Stimulated activated CD8-positive, alpha-beta memory T cell treated with anti-CD3 and anti-CD28 coated beads, Interleukin-7, amount 100 ng/mL, for 48 hours (primary cell): ENCODE measurements at places on chromosomes 7 and 10.
A peak's percentile ranks its signal among the peaks of the same experiment; 100 is the strongest.

GRCh38 chr7:117165656-117166055, 157.2 kb downstream of the WNT2 start:
- no peak for DNase-seq

GRCh38 chr10:48634198-48634983, 29.5 kb upstream of the ARHGAP22 start:
- no peak for DNase-seq

GRCh38 chr10:111392159-111392558, 315.3 kb downstream of the ADRA2A start:
- DNase-seq: no peak

DNA sequence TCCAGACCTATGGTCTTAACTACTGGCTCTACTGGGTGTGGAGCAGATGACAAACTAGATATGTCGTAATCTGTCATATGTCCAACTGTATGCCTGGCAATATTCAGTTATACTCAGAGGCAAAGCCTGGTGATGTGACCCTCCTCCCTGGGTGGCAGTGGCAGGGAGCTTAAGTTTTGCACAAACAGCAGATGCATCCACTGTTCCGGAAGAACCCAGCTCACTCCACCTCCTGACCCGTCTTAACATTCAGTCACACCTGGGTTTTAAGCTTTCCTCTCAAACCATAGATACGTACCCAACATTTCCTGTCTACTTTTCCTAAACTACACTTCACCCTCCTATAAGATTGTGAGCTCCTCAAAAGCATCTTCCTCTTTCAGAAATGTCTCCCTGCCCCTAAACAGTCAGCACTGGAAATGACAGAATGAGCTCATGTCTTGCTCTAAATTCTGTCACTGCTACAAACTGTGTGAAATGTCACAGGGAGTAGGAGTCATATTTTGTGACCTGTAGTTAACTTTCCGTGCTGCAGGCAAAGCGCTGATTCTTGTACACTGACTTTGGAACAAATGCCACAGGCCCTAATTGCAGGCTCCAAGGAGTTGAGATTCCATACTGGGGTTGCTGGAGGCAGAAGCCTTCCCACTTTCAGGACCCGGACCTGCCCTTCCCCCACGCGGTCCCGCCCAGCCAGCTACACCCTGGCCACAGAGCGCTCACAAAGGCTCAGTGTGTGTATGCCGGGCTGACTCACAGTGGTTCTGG, 23.9 kb downstream of the SCD start:
- DNase-seq: peak; percentile 45

- no peak for DNase-seq
Measured at GRCh38 chr7:2069472-2069860, 163.3 kb downstream of the MAD1L1 start.

GRCh38 chr10:65204999-65205398, 1683.8 kb downstream of the REEP3 start:
- no peak for DNase-seq

DNA sequence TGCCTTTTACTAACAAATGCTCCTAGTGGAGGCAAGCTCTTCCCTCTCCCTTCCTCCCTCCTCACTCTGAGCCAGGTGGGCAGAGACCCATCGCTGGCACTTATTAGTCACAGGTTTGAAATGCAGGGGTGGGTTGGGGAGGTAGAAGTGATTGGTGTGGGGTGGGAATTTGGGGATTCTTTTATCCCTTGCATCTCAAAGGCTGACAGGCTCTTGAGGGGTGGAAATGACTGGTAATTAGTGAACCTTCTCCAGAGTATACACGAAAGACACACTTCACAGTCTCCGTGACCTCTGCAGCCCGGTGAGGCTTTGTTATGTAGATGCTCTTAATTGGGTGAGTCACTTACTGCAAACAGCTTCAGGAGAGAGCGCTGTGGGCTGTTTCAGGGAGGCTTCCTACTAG, 13.9 kb upstream of the LRMDA start:
- no peak for DNase-seq

DNA sequence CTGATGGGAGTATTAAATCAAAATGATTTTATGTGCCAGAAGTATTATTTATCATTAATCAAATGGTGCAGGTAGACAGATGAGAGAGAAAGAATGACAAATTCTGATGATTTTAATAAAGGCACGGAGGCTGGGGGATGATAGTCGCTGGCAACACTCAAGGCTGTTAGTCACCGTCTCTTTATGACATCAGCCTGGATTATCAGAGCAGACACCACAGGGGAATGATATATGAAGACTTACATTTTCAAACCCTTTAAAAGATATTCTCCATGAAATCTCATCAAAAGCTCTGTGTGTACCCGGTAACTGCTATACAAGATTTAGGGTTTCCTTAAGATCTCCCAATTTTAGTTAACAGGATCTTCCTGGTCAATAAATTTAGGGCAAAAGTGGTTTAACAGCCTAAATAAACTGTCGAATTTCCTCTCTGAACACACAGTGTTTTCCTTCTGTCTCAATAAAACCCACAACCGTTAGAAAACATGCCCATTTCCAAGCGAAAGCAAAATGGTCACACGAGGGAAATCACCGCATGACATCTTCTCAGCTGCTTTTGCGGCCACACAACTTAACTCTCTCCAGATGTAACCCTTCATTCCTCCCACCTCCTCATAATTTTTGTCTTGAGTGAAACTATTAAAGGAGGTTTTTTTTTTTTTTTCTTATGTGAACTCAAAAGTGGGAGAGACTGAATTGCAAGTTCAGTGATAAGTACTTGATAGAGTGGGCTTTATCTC, 133.2 kb upstream of the FAM171A1 start:
- no peak for DNase-seq

DNA sequence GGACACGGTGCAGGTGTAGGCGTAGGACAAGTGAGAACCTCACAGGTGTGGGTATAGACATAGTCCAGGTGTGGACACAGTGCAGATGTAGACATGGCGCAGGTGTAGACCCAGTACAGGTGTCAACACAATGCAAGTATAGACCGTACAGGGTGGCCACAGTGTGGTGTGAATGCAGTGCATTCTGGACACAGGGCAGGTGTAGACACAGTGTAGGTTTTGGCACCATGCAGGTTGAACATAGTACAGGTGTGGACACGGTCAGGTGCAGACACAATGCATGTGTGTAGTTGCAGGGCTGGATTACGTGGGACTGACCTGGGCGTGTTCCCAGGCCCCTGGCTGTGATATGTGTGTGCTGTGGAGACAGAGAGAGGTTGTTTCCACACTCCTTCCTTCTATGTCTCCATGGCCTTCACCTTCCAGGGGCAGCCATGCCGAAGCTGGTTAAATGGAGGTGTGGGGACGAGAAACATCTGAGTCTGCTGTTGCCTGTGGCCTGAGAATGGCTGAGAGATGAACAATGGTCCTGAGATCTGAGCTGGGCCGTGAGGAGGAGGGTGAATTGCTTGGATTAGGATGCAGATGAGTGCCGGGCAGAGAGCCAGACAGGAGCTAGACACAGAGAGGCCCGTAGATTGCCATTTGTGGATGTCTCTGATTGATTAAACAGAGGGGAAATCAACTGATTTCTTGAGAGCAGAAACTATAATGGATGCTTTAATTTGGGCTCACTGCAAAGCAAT, 343.9 kb upstream of the SHH start:
- DNase-seq: no peak

GRCh38 chr7:46993396-46993795, 588.5 kb downstream of the TNS3 start:
- DNase-seq: no peak

DNA sequence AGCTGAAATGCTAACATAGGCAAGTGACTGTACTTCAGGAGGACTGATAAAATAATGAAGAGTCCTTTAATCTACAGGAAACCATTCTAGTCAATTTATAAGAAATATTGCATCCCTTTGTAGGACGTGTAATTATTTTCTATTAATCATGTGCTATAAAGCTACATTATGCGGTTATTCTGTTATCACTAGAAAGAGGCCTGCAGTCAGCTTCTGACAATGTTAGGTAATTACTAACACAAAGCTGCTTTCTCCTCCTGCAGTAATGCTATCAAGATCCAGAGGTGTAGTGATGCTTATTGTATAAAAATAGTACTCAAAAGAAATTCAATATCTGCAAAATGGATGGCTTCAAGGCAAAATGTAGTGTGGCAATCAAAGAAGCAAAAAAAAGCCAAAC, 191.1 kb downstream of the SKAP2 start:
- DNase-seq: no peak

GRCh38 chr7:16657656-16658279, 11.8 kb downstream of the BZW2 start:
- no peak for DNase-seq

- no peak for DNase-seq
Measured at GRCh38 chr10:42970451-42971250, 106.2 kb upstream of the RET start.

DNA sequence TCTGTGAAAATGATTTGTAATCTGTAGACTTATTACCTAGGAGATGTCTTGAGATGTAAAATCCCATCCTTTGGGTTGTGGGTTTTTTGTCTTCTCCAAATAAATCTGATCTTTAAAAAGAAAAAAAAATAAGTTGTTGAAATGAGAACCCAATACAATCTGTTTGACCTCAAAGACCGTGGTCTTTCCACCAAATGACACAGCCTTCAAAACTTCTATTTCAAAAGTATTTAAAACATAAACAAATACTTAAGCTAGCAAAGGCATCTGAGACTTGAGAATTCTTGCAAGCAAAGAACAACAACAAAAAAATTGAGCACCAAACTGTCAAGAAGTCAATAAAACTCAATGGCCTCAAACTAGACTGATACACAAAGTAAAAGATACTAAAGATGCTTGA, 67.9 kb upstream of the HECW1 start:
- no peak for DNase-seq

DNA sequence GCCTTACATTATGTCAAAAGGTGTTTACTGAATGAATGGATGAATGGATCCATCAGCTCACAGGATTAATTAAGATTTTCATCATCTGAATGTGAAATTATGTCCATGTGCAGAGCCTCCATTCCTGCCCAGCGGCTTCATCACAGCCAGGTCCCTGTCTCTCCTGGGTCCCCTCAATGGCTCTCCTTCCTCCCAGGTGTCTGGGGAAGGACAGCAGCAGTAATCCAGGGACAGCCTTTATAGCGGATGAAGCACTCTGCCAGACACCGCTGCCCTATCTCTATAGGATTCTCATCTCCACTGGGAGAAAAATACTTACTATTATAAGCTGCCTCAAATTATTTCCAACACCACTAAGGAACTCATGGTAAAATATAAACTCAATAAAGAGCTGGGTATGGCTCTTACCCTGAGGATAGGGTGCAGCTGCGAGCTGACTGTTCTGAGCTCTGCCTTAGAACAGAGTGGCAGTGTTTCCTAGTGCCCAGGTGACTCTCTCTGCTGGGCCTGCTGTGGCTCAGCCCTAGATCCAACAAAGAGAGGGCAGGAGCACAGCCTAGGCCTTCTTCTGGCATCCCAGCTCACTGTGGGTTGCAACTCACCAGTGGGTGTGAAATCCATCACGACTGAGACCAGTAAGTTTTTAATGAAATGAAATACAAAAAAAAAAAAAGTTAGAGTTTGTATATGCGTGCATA, 38.3 kb downstream of the GPRIN2 start:
- DNase-seq: no peak

DNA sequence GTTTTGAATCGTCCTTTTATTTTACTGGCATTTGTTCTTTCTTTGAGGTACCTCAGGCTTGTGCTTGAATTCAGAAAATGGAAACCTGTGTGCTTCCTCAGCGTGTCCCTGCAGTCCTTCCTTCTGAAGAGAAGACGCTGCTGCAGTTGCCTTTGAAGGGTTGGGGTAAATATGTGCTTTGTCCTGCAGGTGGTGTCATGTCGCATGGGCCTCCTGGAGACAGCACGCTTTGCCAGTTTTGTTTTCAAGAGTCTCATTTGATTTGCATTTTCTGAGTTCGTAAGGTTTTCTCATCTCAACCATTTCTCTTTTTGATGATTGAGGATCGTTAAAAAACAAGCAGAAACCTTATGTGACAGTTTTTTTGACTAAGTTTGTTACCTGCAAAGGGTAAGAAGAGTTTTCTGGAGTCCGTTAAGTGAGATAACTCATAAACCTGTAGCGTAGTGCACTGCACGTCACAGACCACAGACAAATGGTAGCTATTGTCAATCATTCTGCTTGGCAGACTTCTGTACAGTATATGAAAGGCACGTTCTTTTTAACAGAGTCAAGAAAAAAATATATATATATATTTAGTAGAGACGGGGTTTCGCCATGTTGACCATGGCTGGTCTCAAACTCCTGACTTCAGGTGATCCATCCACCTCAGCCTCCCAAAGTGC, 57.0 kb downstream of the CDC123 start:
- DNase-seq: no peak

DNA sequence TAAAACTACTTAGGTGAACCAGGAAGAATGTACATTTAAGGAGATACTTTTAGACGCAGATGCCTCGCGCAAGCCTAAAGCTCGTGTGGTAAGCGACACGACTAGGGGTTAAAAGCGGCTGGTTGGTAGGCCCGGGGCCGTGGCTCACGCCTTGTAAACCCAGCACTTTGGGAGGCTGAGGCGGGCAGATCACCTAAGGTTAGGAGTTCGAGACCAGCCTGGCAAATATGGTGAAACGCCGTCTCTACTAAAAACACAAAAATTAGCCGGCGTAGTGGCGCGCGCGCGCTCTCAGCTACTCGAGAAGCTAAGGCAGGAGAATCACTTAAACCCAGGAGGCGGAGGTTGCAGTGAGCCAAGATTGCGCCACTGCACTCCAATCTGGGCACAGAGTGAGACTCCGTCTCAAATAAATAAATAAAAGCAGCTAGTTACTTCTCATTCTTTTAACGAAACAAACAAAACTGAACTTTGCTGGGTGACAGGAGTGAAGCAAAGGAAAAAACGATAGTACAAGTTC, 879 bp downstream of the NUDT5 start:
- DNase-seq: no peak

DNA sequence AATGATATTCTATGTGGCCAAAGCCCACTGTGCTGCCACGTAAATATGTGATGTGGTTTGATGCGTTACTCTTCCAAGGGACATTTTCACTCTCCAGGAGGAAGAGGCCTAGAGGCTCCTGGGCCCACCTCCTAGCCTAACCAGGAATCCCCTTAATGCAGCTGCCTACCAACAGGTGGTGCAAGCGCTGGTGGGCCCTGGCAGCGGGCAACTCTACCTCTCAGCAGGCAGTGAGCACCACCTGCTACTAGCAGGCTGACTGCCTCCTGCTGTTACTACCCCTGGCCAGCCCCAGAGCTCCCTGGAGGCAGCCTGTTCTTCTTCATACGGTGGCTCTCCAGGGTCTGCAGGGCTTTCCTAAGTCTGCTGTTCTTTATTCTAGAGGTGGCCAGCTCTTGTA, 62.8 kb downstream of the CDH23 start:
- no peak for DNase-seq
